ENCODE measurements at places on chromosomes 4 and X.
A peak's percentile ranks its signal among the peaks of the same experiment; 100 is the strongest.

- DNase-seq = no peak
Observed at GRCh38 chr4:1793496-1793840, 375 bp downstream of the FGFR3 start.

DNA sequence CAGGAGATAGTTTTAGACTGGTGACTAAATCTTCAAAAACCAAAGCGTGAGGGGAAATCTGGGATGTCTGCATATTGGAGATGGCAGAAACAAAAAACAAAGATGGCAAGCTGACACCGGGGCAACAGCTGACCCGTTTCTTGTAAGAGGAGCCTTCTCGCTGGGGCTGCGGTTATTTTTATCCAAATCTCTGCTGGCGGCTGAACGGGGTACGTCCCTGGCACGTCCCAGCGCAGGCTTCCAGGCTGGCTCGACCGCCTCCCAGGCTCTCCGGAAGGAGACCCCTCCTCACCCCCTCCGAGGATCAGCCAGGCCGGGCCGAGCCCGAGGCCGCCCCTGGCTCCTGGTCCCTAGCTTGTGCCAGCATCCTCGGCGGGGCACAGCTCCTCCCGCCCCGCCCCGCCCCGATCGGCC is 403 bp downstream of the SGCB start:
- DNase-seq = peak; percentile 46

DNA sequence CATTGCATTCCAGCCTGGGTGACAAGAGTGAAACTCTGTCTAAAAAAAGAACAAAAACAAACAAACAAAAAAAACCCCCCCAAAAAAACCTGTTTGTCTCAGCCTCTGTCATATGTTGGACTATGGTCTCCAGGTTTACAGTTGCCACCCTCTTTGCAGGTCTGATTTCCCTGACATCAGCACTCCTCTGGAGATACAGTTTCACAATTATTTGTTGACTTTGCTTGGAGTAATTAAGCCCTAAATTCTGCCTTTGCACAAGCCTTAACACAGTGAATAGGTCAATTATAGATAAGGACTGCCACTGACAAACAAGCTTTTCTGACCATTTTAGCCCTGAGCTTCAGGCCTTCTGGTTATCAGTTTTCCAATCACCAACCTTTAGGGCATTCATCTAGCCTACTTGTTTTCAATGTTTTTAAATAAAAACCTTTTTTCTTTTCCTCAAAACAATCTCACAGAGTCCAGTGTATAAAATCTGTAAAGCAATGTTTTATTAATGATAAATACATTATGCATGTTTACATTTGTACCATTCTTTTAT is 20.4 kb upstream of the MAPK10 start:
- DNase-seq = no peak

GRCh38 chrX:108945883-108946523 is 209.6 kb upstream of the IRS4 start:
- DNase-seq = no peak

- DNase-seq = no peak
Observed at GRCh38 chr4:38509551-38509950, 154.4 kb upstream of the KLF3 start.

GRCh38 chr4:13700021-13700857 is 72.7 kb upstream of the BOD1L1 start:
- DNase-seq = peak; percentile 97

DNA sequence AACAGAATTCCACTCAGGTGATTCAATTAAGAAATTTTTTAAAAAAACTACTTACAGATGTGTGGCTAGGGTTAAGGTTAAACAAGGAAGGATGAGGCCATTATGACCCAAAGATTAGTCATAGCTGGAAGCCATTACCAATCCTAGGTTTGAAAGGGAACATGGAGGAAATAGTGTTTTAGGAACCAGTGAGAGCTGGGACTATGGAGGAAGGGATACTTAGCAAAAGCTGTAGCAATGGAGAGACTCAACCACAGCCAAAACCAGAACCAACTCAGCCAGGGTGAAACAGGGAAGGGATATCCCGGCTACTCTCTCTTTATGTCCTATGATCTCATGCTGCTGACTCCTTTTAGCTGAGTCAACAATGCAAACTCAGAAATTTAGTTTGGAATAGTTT is 148.6 kb upstream of the CNKSR2 start:
- peak; percentile 64 for DNase-seq

- peak; percentile 83 for DNase-seq
Observed at GRCh38 chr4:40909363-40909876, 159.7 kb downstream of the NSUN7 start.

DNA sequence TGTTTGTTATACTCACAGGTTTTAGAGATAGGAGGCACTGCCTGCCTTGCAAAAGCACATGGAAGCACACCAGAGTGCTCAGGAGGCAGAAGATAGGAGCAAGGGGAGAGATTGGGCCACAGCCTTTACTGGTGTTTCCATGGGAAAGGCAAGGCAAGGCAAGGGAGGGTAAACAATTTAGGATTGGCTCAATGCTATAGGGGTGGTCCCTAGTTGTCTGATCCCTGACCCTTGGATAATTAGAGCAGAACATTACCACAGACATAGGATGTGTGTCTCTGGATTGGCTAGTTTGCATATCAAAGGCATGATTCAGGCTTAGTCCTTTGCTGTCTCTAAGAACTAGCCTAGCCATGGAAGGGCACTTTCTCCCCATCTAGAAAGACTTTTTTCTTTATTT is 36.1 kb downstream of the GRXCR1 start:
- DNase-seq = no peak

DNA sequence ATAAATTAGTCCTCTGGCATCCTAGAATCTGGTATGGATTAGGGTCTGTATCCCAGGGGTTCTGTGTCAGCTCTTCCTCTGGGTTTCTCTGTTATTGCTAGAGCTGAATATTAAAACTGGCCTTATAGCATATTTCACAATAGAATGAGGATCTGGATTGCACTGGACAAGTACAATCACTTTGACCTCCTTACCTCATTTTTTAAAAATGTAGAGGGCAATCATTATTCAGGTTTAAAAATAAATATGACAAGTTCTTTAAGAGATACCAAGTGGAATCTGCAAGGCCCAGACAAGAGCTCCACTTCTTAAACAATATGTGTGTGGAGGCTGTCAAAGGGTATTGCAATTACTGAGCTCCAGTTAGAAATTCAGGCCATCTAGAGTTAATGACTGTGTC is 1.4 kb downstream of the PALLD start:
- DNase-seq = peak; percentile 53

DNA sequence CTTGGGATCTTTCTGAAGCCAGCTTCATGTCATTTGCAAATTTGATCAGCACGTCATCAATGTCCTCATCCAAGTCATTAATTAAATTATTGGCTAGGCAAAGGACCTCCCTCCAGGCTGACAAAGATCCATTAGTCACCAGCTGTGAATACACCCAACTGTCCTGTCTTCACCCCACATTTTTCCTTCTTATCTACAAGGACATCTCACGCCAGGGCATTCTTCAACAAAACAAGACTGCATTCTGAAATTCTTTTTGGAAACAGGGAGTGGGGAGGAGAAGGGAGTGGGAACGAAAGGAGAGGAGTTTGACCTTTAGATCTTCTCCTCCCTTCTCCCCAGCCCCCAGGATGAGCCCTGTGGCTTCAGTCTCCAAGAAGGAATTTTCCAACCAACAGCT is 32.7 kb downstream of the NLGN3 start:
- peak; percentile 18 for DNase-seq

GRCh38 chr4:6278801-6279197 is 9.1 kb downstream of the WFS1 start:
- peak; percentile 8 for DNase-seq

DNA sequence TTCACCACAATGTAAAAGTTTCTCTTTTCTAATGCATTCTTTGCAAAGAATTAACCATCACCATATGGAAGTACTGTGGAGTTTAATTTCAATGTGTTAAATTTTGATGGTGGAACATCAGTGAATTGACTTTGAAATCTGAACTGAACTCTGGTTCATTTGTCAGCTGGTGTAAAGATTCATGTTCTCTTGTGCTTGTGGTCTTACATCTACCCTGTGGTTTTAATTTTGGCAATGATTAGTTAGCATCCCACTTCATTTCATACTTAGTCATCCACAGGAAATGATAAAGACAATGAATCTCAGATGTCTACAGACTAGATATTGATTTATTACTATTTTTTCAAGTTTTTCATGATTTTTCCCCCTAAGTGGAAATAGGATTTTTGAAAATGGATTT is 77.8 kb downstream of the GRID2 start:
- DNase-seq = peak; percentile 9

GRCh38 chrX:116204932-116205331 is 34.4 kb downstream of the AGTR2 start:
- peak; percentile 26 for DNase-seq

DNA sequence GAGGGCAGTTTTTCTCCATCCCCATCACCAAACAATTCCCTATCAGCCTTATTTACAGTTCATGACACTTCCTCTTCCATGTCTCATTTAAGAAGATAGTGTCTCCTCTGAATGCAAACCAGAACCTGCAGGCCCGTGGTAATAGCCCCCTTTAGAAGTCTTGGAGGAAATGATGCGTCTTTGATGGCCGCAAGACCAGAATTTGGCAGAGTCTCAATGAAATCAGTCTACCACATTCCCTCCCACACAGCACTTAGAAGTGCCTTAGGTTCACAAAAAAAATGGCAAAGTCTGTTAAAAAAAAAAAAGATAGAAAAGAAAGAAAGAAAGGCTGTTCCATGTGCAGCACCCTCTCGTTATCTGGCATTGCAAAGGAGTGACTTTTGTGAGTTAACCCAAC is 2.1 kb upstream of the KDR start:
- DNase-seq = no peak

GRCh38 chrX:125089761-125090445 is 229.8 kb upstream of the TEX13C start:
- no peak for DNase-seq

DNA sequence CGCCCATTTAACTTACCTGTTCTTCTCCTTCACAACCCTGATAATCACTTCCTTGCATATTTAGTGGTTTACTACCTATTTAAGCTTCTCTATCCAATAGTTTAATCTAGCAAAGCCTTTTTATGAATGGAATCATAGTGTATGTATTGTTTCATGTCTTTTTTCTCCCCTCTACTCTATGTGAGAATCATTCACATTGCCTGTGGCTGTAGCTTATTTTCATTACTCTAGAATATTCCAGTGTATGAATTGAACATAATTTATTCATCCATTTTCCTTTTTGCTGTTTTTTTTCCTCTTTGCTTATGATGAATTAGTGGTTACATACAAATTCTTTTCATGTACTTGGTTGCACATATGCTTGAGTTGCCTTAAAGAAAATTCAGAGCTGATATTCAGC is 490 bp upstream of the ADH4 start:
- no peak for DNase-seq

DNA sequence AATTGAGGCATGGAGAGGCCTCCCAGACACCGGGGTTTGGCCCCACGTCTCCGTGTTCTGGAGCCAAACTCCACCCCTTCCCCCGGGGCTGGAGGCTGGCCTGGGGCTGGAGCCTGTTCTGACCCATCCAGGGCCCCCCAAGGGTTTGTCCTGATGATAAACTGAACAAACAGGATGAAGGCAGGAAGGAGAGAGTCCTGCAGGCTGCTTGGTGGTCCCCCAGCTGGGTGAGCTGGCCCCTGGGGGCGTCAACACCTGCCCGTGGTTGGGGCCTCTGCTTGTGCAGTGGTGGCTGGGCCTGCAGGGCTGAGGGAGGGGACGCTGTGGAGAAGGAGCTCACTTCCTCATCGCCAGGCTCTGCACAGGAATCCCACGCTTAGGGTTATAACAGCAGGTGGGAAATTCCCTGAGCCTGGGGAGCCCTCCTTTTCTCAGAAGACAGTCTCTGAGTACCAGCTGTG is 2.3 kb downstream of the SH3TC1 start:
- no peak for DNase-seq

GRCh38 chr4:176099314-176099713 is 33.7 kb downstream of the WDR17 start:
- no peak for DNase-seq

GRCh38 chr4:7591409-7592053 is 156.8 kb upstream of the PSAPL1 start:
- DNase-seq = no peak

- DNase-seq = peak; percentile 29
Observed at GRCh38 chrX:49951524-49952193, 29.3 kb downstream of the CLCN5 start.

DNA sequence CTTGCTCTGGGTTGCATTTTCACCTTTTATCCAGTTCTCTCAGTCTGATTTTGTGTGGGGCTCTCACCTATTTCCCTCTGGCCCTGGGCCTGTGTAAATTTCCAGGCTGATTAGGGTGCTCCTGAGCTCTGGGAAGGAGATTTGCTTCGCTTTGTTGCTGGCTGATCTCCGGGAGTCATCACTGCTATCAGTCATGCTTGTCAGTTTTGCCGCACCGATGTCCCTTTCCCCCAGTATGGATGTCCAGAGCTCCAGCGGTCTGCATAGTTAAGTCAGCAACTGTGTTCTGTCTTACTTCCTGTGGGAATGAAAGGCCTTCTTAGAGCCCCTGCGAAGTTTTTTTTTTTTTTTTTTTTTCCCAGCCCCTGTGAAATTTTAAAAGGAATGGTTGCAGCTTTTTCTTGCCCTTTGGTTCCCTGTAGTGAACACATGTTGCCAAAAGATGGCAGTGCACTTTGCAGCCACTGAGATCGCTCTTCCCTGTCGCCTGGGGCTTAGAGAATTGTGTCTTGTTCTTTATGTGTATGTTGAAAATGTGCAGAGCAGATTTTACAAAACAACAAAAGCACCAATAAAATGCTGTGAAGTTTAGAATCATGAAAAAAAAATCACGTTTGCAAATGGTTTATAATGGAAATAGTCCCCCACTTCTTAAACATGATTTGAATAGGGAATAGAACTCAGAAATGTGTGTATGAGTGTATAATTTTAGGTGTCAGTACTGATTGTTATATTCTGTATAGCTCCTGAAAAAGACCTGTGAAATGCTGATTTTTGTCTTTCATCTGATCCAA is 109.1 kb upstream of the SLC4A4 start:
- peak; percentile 47 for DNase-seq

- DNase-seq = no peak
Observed at GRCh38 chr4:165006456-165006855, 25.3 kb upstream of the TRIM60 start.

DNA sequence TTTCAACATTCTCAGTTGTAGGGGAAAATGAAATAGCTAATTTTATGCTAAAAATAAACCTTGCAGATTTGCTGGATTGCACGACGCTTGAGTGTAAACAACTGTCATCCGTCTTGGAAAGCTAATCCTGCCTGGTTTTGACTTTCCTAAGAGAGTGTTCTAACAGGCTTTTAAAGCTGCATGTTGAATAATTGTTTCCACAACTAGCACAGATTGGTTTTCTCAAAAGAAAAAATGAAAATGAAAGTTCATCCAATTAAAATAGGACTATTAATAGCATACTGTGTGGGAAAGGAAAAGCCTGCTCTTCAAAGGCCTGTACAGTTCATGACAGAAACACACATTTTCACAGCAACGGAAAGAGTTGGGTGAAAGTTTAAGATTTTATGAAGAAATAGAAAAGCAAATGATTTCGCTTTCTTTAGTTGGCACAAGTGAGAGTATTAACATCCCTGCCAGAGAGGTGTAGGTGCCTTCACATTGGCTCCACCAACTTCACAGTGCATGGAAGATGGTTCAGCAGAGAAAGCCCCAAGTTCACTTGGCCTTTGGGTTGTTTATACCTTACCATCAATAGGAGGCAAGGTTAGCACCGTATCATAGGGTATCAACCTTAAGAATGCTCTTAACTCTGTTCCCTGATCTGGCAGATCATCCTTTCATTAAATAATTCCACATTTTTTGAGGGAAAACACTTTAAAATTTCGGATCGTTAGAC is 140.0 kb upstream of the GUCY1A1 start:
- peak; percentile 33 for DNase-seq

- DNase-seq = no peak
Observed at GRCh38 chrX:21408307-21408706, 34.1 kb downstream of the CNKSR2 start.

Data from fibroblast of mammary gland (primary cell).